ENCODE measurements at places on chromosomes 5 and 9. TPM values are rescaled to one million over a fixed set of nuclear protein-coding genes. Genes with fewer than 3 reads are reported as not detected.

PTPDC1 gene
- 13.2 TPM for total RNA-seq

MYO10 gene
- 39.6 TPM for total RNA-seq

TRPM6 gene
- under 0.01 TPM for total RNA-seq

LECT2 gene
- not detected for total RNA-seq

NPDC1 gene
- 13.3 TPM for total RNA-seq

C5orf58 gene
- not detected for total RNA-seq

DIPK1B gene
- total RNA-seq: 1.1 TPM

HK3 gene
- not detected for total RNA-seq

TMEM141 gene
- 52.2 TPM for total RNA-seq

ENTPD8 gene
- total RNA-seq: 0.12 TPM

SPATA31A3 gene
- total RNA-seq: not detected

ADAMTSL1 gene
- total RNA-seq: 60.6 TPM

SPACA9 gene
- total RNA-seq: 2.1 TPM

IL31RA gene
- total RNA-seq: 1.2 TPM

SLC4A9 gene
- not detected for total RNA-seq

TCF7 gene
- 0.37 TPM for total RNA-seq

Measured in uterine smooth muscle cell (primary cell).